ENCODE measurements at places on chromosomes 5 and 9. TPM values are rescaled to one million over a fixed set of nuclear protein-coding genes. Genes with fewer than 3 reads are reported as not detected.

GRCh38 chr5:127997201-127997704 is 86.3 kb upstream of the SLC12A2 start:
- DNase-seq: no peak

- DNase-seq: no peak
These were observed 169.4 kb upstream of the TMEM161B start for GRCh38 chr5:88438006-88438405.

GRCh38 chr5:73825199-73825598 is 199.2 kb downstream of the ARHGEF28 start:
- no peak for DNase-seq

The TAS2R1 gene
- total RNA-seq: not detected

GRCh38 chr9:86614871-86615849 is 260.9 kb upstream of the TUT7 start:
- no peak for DNase-seq

The DRD1 gene
- 0.11 TPM for total RNA-seq

The SH3PXD2B gene
- 8.2 TPM for total RNA-seq

The PCDHGB2 gene
- 4.5 TPM for total RNA-seq

DNA sequence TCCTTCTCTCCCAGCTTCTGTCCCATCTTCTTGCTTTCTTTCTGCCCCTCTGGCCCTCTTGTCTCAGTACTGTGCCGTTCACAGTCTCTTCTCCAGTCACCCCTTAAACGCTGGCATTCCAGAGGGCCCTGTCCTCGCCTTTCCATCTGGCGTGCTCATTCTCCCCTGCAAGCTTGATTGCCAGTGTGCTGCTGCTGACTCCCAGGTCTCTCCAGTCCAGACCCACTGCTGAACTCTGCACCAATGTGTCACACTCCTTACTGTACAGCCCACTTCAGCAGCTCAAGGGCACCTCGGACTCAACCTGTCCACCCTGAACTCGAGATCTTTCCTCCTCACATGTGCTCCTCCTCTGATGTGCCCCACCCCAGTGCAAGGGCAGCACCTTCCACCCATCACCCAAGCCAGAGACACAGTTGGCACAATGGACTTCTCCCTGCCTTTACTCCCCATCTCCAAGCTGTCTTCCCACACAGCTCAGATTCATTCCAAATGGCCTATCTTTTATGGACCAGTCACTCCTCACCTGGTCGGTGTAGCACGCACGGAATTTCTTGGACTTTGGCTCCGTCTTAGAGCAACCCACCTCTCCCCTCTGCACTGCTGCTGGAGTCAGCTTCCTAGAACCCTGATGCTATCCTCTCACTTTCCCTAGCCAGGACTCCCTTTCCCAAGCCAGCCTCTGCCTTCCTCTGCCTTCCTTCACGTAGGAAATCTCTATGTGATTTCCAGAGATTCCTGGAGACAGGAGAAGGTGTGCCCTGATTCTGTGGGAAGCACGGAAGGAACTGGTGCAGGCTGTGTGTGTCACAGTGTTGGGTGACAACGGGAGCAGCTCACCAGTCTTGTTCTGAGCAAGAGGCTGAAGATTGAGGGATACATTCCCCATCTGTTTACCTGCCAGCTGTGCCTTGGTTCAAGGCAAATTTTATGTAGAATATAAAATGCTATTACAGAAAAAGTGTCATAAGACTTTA is 26.0 kb upstream of the SLC2A8 start:
- peak; percentile 42 for DNase-seq

GRCh38 chr5:136084698-136085097 is 47.9 kb upstream of the SMAD5 start:
- no peak for DNase-seq

- DNase-seq: no peak
These were observed 32.0 kb downstream of the SPRY4 start for GRCh38 chr5:142292808-142293207.

GRCh38 chr5:55333811-55334210 is 26.0 kb downstream of the MTREX start:
- no peak for DNase-seq
